Activated CD8-positive, alpha-beta memory T cell treated with anti-CD3 and anti-CD28 coated beads for 1 hour (primary cell): ENCODE measurements at places on chromosomes 2 and 18.

DNA sequence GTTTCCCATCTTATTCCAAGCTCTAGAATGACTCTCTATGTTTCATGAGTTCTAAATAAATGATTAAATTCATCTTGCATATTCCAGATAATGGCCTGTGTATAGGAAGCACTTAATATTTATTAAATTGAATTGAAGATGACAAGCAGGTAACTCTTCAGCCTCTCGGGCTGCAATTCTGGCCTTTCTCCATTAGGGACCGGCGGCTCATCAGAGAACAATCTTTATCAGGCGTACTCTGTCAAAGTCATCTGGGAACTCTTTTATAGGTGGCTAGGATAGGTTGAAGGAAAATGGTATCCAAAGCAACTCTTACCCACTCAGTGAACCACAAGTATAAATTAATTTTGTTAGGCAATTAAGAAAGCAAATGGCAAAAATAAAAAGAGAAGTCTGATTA, 308.5 kb downstream of the NOL4 start:
- no peak for DNase-seq

DNA sequence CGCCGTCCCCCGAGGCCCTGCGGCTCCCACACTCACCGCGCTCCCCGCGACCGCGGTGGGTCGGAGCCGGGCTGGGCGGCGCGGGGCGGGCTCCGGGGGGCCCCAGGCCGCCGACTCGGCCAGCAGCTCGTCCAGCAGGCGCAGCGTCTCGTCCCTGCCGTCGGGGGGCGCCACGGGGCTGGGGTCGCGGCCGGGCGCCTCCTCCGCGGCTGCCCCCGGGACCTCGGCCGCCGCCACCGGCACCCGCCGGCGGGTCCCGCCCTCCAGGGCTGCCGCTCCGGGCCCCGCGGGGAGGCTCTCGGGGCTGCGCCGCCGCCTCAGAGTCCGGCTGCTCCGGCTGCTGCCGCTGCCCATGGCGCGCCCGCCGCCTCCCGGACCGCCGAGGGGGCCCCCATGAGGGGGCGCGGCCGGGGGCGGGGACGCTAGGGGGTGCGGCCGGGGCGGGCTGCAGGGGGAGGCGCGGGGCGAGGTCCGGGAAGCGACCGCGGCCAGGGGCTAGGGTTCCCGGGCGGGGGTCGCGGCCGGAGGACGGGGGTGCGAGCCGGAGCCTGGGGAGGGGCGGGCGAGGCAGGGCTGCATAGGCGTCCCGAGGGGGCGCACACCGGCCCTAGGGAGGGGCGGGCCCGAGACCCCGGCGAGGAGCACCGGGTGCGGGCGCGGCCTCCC, at the start of gene CYS1:
TSS of gene CYS1 (minus strand) at position 542 of the 666 bp plus-strand sequence. CDS start at position 354, 188 bp downstream.
- no peak for DNase-seq

GRCh38 chr2:12716282-12717190, at the start of gene TRIB2:
TRIB2 (plus strand) TSS chr2:12716936; CDS start chr2:12718308, 1,372 bp downstream.
- DNase-seq, result peak; percentile 68

- DNase-seq, result no peak
These were observed 123.2 kb upstream of the BCL2L11 start for GRCh38 chr2:110997331-110998045.

DNA sequence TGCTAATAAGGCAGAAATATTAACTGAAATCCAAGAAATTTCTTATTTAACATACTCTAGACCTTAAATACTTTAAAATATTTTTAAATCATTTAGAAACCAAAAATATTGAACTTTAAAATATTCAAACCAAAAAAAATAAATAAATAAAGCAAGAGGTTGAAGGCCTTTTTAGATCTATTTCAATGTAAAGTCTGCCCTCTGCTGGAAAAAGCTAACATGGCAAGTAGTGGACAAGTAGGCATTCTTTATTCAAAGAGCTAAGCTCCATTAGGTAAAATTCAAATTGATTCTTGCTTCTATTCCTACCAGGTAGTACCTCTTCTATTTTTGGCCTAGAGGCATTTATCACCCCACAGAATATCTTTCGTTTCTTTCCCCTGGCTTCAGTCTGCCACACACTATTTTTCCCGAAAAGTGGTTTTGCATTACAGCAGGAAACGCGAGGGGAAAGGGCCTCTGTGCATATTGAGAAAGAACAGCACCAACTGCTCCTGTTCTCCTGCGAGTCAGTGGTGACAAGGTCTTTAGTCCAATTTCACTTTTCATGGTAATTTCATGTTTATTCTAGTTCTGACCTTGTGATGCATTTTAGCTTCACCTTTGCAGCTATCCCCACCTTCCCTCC, 20.4 kb downstream of the IFIH1 start:
- DNase-seq, result peak; percentile 16

GRCh38 chr2:121368836-121369235, 83.8 kb upstream of the TFCP2L1 start:
- no peak for DNase-seq

DNA sequence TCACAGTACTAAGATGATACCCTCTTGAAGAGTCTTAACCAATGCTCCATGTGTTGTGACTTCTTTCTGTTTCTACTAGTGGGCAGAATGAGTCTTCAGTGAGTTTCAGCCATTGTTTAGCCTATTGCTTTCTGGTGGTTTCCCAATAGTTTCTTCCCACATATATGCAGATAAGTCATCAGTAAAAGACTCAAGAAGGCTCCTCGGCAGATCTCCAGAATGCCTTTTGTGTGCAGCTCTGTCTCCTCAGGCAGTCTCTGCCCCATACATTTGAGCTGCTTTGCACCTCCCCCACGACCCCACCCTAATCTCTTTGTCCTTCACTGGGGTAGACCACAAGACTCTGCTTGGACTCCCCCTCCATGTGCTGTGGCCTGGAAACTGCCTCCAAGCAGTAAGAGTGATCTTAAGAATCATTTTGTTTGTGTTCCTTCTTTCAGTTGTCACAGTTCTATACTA, 71.6 kb upstream of the CHRNA1 start:
- DNase-seq, result no peak

DNA sequence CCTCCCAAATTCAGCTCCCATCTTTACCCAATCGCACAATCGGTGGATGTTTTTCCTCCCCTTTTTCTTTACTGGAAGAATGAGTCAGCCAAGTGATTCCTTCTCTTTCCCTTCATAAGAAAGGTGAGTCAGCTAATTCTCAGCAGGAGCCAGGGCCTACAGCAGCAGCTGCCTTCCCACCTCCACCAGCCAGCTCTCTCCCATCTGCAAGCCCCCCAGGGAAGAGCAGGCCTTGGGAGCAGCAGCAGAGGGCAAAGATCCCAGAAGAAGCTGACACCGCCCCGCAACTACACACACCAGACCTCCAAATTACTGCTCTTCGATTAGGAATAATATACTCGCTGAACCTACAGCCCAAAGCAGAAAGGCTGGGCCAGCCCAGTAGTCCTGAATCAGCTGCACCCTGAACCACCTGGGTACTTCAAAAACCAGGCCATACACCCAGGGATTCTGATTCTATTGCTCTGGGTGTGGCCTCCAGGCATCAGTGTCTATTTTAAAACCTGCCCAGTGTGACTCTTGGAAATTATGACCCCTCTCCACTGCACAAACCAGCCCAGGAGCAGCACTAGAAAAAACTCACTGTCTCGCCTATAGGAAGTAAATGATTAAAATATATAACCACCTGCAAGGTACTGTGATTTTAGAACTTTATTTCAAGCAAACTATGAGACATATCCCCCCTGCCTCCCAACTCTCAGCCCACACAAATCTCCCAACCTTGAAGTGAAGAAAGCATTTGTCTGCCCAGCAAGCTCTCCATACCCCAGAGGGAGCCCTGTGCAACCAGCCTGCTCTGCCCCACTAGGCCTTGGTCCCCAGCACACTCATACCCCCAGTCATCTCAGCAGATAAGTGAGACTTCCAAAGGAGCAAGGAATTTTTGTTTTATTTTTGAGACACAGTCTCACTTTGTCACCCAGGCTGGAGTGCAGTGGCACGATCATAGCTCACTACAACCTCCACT, 7.3 kb downstream of the SFXN5 start:
- DNase-seq, result no peak

GRCh38 chr2:170930131-170930990, 1.3 kb downstream of the GORASP2 start:
- DNase-seq, result peak; percentile 22

GRCh38 chr2:236642584-236643291, 73.1 kb downstream of the ACKR3 start:
- DNase-seq, result no peak

DNA sequence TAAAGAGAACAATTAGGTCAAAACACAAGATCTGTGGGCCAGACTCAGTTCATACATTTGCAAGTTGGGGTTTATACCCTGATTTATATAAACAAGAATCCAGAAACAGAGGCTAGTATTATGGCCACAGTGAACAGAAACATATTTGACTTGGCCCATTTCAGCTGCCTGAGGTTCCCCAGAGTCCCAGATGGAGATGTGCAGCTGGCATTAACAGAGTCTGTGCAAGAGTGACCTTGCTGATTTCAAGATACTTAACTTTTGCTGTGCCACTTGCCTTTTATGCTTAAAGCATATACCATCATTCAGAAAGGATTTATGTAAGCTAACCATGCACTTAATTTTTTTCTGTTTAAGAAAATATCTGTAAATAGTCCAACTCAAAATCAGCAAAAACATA, 636.3 kb downstream of the TRIB2 start:
- no peak for DNase-seq
